SHP77 (cell line): ENCODE measurements at places on chromosomes 3 and 15.

DNA sequence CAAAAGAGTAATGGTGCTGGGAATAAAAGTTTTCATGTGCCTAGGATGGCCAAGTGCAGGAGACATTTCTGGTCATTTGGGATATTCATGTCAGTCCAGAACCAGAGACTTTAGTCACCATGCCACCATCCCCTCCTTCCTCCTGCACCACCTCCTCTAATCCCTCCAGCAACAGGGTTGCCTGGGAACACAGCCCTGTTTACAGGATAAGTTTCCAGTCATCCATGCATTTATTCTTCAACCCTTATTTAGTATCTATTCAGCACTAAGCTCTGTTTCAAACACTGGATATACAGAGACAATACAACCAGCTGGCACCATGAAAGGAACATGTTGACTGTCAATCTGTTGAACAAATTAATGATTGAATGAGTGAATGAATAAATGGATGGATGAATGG, 211.7 kb downstream of the CLSTN2 start:
- DNase-seq, result no peak

DNA sequence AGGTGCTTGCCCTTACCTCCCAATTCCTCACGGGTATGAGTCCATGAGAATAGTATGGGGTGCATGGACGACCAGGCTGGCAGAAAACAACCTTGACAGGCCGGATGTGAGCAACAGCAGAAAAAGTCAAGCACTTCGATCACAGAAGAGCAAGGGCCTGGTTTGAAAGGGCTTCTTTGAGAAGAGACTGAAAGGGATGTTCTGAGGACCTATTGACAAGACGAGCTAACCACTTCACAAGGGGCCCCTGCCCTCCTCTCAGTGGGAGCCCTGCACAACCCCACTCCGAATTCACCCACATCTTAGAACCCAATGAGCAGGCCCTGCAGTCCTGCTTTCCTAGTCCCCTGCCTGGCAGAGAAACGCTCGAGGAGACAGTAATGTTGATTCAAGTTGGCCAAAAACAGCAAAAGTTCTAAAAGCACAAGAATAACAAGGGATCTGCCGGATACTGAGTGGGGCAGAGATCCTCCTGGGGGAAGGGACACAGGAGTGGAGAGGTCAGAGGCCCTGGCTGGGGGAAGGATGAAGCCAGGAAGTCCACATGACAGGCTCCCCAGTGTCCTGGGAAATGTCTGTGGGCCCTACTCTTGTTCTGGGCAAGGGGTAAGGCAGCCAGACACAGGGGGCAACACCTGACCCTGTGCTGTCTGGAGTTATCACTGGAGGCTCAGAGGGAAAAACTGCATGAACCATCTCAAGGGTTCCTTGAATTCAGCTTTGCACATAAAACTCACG, 14.8 kb upstream of the CX3CR1 start:
- DNase-seq, result no peak

DNA sequence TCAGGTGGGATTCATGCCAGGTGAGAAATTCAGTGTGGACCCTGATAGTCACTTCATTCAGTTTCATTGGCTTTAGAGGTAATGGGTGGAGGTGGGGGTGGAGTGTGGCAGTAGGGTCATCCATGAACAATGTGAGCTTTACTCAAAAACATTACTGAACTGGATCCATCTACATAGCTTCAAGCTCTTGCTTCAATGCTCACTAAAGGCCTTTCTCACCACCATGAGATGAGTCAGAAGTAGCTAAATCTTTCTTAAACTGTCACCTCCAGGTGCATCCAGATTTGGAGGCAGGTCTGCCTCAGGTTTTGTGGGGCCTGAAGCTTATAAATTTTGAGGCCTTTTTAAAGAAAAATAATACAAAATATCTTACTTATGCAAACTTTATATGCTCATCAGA, 363.6 kb downstream of the CHST2 start:
- DNase-seq, result no peak

GRCh38 chr3:179652447-179653095, at the start of gene USP13:
Gene USP13, plus strand, starts transcription at chr3:179653040. Its CDS starts 186 bp downstream, at chr3:179653226.
- DNase-seq, result peak; percentile 69

DNA sequence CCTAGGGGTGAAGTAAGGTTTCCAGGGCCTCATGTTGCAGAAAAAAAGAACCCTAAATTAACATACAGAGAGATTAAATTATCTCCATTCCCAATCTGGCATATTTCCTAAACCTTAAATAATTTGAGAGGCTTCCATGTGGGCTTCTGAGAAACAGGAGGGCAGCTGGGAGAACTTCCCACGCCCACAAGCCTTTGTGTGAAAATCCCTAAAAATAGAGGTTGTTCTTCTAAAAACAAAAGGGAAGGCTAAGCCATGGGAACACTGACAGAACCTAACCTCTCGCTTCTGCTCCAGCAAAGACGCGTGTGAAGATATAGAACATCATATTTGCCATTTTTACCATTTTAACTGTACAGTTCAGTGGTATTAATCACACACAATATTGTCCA, 812 bp upstream of the SLC12A8 start:
- DNase-seq, result no peak

DNA sequence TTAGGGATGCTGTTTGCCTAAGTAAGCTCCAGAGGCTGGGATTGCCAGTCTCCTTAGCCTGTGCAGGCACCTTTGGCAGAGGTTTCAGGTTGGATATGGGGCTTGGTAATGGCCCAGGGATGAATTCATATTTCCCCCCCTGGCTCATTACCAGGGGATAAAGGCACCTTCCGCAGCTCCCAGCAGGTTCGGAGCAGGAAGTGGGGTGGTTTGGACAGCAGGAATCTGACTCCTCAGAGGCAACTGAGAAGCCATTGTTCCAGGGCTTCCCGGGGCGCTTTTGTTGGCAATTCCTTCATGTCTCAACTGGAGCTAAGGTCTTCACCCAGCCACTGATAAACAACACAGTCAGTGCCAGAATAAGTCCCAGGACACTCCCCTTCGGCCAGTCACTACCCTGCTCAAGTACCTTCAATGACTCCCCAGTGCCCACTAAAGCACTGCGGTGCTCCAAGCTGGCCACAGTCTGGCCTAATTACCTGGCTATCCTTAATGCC, 85.3 kb upstream of the SLC6A6 start:
- no peak for DNase-seq

DNA sequence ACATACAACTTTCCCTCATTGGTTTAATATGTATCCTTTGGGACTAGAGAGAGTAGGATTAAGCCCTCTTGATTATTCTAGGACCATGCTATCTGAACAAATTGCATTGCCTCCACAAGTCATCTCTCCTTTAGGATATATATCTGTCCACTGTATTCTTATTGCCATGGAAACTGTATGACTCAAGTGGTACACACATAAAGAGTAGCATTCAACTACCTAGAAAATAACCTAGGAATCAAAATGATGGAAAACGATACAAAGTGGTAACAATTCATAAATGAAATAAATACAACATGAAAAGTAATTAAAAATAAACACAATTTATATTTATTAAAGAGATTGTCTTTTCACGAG, 212.1 kb upstream of the P2RY1 start:
- DNase-seq, result no peak

- DNase-seq, result no peak
These were observed 3.4 kb downstream of the IGF1R start for GRCh38 chr15:98651581-98652220.

DNA sequence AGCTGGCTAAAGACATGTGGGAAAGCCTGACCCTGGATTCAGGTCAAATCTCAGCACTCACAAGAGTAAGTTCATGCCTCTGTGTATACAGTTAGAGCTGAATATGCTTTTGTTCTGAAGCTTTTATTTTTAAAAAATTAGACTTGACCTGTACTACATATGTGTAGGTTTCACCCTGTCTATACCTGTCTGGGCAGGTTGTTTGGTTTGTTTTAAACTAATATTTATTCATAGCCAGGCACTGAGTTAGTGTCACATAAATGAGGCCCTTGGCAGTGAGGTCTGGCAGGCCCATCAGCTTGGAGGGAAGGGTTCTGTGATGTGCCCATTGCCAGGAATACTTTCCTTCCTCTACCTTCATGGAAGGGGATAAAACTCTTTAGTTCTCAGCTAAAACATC, 1.9 kb downstream of the DNAJA4 start:
- no peak for DNase-seq

DNA sequence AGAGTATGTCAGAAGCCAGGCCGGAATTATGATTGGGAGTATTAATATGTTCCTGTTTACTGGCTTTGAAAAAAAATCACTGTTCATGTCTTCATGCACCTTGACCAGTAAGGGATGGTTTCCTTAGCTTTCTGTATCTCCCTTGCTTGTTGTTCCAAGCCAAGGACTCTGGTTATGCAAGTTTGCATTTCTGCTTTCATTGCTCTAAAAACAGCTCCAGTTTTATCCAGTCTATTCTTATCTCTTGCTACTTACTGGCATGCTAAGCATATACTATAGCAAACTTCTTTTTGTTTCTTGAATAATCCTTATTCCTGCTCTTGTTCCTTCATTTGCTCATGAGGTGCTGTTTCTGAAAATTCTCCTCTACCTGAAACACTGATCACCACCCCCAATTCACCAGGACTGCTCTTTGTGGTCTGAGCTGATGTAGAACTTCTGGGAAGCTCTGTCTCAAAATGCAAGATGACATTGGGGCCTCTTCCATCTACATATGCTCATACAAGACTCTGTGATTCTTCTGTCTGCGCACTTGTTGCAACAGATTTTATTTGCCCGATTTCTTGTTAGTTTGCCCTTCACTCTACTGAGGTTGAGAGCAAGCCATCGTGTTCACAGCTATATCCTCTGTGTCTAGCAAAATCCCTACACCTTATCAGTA, 173.0 kb downstream of the EBLN2 start:
- DNase-seq, result no peak

GRCh38 chr15:91472316-91472756, 372.3 kb downstream of the SV2B start:
- DNase-seq, result no peak

DNA sequence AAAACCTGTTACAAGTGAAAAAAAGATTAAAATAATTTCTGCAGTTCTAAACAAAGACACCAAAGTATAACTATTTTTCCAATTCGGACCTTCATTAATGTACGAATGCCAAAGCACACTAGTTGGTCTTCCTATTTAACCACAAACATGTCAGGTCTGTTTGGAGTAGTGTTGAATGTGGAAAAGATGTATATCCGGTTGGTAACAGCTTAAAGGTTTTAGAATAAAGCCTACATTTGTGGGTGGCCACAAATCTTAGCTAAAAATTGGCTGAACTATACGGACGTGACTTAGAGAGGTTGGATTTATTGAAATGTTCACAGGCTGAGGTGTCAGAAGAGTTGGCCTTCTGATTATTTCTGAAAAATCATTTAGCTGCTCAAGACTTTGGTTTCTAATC, 78.4 kb downstream of the FSIP1 start:
- no peak for DNase-seq

DNA sequence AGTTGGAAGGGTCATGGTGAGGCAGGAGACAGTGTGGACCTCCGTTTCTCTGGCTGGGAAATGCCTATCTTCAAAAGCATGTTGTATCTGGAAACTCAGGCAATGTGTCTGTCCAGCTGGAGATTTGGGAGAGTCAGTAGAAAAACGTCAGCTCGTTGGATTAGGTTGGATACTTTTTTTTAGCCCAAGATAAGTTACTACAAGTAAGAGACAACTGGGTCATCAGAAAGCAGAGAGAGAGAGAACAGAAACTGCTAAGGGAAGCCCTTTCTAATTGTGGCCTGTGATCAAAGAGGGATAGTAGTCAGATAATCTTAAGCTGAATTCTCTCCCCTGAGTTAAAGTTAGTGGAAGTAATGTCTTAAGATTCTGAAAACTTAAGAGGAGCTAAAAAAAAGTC, 78.9 kb upstream of the ZNF280D start:
- DNase-seq, result no peak

DNA sequence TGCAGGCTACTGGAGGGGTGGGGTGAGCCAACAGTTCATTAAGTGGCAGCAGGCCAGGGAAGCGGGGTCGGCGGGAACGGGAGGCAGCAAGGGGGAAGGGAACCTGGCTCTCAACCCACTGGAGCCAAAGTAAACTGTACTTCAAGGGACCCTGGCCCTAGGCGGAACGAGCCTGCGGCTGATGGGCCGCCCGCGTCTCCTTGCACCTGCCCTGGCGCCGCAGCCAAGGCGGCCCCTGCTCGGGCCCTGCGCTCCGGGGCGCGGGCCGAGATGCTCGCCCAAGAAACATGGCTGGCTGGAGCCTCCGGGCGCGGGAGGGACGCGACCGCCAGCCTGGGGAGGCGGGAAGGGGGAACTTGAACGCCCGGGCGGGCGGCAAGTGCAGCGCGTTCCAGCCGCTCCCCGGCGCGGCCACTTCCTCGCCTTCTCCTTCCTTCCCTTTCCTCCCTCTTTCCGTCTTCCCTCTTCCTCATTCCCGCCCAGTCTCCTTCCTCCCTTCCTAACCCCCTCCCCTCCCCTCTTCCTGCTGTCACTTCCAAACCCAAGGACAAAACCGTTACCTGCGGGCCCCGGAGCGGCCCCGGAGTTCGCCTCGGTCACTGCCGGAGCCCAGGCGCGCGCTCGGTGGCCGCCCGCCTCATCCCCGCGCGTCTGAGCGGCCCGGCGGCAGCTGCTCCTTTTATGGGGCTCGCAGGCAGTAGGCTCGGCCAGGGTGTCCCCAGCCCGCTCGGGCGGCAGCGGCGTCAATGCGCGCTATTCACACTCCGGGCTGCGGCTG, 489.7 kb downstream of the MAGI1 start:
- DNase-seq, result no peak

DNA sequence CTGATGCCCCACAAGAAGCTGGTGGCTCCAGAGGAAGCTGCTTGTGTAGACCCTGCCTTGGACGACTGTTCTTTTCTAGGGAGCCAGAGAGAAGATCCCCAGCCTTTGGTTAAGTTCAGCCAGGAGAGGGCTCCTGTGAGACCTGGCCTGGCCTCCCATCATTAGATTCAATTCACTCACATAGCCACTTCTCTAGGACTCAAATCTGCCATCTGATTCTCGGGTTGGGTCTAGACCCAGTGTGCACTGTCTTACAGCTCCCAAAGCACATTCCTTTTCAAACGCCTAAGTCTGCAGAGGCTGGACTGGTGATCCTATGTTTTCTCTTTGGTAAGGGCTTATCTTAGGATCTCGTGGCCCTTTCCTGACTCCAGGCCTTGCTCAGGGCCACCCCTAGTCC, 81.7 kb upstream of the NPHP3 start:
- no peak for DNase-seq

- DNase-seq, result no peak
These were observed 247.2 kb downstream of the LSAMP start for GRCh38 chr3:116198087-116198486.

DNA sequence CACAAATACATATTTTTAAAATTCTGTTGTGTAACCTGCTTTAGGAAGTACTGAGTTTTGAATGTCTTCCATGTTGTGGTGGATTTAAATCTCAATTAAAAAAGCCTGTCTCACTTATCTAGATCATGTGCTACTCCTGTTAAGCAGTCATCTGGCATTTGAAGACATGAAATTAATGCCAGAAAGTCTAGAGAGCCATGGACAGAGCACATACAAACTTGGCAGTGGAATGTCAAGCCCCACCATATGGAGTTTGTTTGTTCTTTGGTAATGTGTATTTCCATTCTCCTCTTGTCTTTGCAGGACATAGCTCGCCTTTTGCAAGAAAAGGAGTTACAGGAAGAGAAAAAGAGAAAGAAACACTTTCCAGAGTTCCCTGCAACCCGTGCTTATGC, 39.3 kb upstream of the UTS2B start:
- no peak for DNase-seq
